Stimulated activated CD4-positive, alpha-beta T cell treated with anti-CD3 and anti-CD28 coated beads, Interleukin-4, amount 100 ng/mL, for 4 hours (primary cell): ENCODE measurements at places on chromosomes 5 and 9.

- DNase-seq = no peak
Measured at GRCh38 chr9:120889606-120890271, 12.8 kb upstream of the PHF19 start.

DNA sequence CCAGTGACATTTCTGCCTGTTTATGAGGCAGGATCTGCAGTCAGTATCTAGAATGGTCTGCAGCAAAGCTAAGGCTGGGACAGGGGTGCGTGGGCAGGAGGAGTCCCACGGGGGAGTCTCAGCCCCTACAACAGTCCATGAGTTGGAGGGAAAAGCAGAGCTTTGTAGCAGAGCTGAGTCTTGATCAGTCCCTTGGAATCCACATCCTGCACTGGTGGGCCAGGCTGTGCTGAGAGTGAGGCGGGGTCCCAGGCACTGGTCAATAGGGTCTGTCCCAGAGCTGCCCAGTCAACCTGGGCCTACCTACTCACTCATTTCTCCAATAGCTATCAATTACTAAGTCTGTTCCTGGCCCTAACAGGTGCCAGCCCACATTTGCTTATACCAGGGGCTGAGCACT is 5.9 kb downstream of the ACSL6 start:
- no peak for DNase-seq

GRCh38 chr5:143432658-143433239 is 29.3 kb upstream of the NR3C1 start:
- no peak for DNase-seq

- DNase-seq = no peak
Measured at GRCh38 chr5:91137647-91138046, 245.5 kb downstream of the ARRDC3 start.

DNA sequence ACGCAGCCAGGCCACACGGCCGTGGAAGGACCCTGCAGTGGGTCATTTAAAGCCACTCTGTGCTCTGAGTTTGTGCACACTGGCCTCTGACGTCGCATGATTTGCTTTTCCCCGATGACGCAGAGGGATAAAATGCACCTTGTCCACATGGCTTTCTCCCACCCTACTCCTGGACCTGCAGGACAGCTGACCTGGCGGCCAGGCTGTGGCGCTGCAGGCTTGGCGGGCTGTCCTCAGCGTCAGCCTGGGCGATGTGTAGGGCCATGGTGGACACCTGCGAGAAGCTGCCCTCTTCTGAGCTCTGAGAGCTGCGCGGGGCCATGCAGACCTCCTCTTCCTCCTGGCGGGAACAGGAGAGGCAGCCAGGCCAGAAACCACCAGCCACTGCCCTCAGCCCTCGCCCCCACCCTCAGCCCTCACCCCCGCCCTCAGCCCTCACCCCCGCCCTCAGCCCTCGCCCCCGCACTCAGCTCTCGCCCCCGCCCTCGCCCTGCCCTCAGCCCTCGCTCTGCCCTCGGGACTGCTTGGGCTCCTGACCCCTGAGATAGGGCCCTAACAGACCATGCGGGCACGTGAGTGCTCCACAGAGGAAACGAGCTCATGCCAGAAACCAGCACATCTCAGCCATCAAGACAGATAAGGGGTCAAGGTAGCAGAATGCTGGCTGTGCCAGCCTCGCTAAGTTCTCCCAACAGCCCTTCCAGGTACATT is 20.0 kb upstream of the SCGB3A1 start:
- no peak for DNase-seq

DNA sequence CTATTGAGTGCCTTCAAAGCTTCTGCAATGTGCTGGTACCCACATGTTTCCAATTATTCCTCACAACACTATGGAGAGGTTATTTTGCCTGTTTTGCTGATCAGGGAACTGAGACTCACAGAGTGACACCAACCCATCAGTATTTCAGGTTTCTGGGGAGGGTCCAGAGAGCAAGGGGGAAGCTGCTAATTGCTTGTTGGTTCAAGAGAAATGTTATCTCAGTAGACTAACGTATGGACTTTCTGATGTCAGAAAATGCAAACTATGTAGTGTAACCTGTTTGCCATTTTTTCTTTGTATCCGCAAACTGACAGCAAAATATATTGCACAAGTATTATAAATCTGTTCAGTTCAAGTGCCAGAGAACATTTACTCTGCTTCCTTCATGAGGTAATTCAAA is 108.3 kb upstream of the MSX2 start:
- DNase-seq = no peak

DNA sequence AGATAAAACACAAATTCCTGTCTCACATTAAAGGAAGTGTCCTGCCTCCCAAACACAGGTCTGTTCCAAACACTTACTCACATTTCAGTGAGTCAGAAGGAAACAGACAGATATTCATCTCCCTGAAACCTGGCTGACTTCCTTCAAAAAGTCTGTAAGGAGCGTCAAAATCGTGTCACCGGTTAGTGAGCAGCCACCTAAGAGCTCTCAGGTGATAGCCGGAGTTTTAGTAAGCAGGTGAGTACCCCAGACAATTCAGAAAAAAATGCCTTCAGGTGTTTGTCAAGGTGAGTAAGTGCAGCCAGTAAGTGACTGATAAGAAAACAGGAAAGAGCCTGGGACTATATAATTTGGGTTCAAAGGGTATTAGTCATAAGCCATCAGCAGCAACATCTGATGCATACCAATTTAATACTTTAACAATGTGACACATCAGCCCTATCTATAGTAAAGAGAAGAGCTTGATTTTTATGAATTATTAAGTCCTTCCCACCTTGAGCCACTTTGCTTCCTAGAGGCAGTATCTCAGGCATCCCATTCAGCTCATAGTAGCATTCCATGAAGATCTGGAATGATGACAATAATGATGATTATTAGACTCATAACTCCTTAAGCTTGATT is 1.3 kb upstream of the ITGA2 start:
- no peak for DNase-seq

DNA sequence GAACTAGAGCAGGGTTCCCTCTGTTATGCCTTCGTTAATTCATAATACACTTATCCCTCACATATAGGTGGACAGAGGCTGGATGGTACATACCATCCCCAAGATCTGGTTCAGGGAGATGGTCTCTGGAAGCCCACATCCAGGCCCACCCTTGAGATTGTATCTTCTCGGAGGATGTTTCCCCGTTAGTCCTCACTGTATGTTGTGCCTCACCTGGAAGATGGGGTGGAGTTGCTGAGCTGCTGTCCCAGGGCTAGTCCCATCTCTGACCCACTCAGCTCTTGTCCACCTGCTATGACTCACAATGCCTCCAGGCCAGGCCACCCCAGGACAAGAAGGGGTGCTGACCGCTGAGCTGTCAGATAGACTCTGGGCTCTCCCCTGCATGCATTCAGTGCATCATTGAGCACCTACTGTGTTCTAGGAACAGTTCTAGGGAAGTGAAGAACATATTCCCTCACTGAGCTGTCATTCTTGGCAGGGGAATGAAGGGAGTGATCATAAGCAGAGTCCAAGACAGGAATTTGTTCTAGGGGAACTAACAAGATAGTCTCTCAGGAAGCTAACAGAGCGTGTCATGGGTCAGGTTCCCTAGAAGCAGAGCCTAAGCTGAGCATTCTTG is at the start of gene CBY3:
CBY3 (minus strand) TSS at position 255 of the 622 bp plus-strand sequence; CDS start at position 139, 116 bp downstream.
- no peak for DNase-seq

DNA sequence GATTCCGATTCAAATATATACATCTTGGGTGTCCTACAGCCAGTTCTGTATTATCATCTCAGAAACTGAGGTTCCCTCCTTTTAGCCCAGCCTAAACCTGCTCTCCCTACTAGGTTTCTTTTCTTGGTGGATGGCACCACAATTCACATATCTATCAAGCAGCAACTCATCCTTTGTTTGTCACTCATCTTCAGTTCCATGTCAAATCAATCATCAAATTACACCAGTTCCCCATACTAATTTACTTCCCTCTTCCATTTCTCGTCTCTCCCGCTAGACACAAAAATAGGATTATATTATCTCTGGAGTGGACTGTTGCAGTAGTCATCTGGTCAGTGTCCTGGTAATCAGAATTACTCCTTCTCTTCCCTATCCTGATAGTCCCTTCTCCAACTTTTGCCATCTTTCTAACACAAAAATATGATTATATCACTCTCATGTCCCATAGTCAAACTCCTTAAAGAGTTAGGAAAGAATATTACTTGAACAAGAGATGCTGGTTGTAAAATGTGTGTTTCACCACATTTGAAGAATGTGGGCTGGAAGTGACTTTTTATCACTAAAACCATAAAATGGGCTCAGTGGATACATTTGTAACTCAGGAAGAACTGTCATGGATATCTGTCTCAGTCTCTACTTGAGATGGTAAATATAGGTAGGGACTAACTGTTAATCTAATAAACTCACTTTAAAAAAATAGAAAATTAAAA is 69.1 kb upstream of the RICTOR start:
- DNase-seq = no peak

DNA sequence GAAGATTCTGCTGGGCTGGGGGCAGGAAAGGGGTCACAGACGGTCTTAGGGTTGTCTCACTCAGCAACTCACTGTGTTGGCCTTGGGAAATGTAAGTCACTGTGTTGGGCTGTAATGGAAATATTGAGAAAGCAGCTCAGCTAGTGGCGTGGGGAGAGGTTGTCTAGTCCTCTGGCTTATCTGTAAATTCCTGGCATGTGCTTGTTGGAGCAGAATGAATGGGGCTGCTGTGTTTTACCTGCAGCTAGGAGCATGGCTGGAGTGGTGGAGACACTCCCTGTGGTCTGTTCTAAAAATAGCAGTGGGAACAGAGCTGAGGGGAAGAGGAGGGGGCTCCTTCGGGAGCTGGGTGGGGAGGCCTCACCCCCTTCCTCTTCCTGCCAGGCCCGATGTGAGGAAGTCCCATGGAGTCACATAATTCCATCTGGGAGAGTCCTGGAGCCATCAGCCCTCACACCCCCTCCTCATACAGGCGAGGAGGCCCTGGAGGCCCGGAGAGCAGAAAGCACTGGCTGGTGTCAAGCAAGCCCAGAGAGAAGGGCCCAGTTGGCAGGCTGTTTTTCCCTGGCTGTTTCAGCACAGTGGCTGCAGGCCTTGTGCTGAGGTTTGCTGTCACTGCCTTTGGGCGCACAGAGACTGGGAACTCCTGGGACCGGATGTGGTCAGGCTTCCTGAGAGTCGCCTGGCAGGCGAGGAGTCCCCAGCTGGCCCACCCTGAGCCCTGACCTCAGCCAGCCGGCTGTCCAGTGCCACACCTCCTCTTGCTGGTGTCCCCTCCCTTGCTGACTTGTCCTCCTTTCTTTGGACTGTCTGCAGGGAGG is 84.9 kb downstream of the RGS3 start:
- DNase-seq = peak; percentile 59

DNA sequence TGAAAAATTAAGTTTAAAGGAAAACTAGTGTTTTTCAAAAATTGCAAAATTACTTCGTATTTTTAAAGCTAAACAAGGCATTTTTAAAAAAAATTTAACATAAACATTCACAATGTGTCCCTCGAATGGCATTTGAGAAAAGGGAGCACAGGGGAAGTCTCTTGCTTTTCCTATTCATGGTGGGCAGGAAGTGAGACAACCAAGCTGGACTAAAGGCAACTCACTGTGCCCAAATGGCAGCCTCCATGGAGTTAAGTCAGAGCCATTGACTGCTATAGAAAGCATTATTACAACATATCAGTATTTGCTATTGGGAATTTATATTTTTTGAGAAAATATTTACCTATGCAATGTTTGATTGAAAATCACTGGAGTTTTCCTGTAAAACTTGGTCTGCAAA is 8.3 kb downstream of the HNRNPH1 start:
- no peak for DNase-seq

DNA sequence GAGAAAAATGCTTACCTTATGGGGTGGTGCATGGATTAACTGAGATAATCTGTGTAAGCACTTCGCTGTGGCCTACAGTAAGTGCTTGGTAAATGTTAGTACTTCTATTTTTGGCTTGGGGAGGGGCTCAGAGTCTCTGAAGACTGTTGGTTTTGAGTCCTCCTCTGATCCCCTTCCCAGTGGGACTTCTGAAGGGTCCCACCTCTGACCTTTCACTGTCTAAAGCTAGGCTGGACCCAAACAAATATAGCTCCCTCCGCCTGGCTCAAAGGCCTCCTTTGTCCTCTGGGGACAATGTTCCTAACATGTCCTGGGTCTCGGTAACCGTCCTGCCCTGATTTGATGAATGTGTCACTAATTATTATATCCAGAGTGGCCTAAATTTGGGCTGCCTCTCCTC is 34.8 kb downstream of the CAMK2A start:
- no peak for DNase-seq

DNA sequence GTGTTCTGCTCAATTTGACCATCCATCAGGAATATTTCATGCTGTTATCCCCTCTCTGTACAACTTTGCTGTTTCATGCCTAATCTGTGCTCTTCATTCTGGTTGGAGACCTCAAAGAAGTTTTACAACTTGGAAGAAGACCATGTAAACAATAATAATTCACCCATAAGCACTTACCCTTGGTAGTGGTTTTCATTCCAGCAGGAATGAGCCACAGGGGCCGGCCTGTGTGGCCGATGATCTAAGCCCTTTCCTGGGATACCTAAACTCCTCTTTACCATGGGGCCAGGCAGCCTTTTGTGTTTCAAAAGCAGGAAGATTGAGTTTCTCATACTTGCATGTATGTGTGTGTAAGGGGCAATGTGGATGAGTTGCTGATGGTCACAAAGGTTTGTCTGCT is 165.0 kb downstream of the FGF1 start:
- no peak for DNase-seq

DNA sequence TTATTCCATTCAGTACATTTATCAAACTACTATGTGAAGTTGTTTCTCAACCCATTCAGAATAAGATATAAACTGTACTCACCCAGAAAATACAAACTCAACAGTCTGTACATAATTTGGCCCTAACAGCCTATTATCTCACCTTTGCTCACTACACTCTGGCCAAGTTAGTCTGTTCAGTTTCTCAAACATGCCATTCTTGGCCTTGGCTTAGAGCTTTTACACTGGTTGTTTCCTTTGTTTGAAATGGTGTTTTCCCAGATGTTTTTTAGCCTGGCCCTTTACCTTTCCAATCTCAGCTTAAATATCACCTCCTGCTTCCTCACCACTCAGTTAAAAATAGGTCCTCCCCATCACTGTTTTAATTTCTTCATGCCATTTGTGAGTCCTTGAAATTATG is 13.6 kb downstream of the CDC42SE2 start:
- no peak for DNase-seq

GRCh38 chr9:115006660-115007059 is 76.3 kb upstream of the TNFSF8 start:
- DNase-seq = no peak

DNA sequence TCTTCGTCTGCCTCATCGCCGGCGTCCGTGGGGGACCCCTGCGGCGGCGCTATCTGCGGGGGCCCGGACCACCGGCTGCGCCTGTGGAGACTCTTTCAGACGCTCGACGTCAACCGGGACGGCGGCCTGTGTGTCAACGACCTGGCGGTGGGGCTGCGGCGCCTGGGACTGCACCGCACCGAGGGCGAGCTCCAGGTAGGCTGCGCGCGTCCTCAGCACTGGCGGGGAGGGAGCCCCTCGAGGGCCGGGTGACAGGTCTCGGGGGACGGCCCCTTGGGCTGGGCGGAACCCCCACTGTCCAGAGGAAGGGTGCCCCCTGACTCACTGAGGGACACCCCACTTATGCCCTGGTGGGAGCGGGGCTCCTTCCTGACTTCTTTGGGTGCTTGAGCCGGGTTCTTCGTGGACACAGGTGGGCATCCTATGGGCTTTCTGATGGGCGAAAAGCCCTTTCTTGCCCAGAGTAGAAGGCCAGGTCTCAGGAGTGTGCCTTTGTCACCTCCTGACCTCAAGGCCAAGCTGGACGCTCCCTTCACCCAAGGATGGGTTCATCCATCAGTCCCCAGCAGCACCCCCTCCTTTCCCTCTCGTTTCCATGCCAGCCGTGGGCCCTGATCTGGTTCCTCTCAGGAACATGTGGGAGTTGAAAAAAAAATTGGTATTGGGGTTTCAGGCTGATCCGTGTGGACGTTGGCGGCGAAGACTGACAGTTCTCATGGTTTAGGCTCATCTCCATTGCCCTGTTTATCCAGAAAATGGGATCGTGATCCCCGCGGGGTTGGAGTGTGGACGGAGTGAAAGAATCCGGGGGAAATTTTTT is 564 bp downstream of the SLC25A25 start:
- DNase-seq = peak; percentile 23
